Substantia nigra (tissue), 51 donors: ENCODE measurements at places on chromosomes 11 and 22.
A peak's percentile ranks its signal among the peaks of the same experiment; 100 is the strongest.

GRCh38 chr11:76610871-76611475, 59.6 kb downstream of the LRRC32 start:
- DNase-seq, result no peak

- DNase-seq, result no peak
Measured at GRCh38 chr11:21464601-21465193, 728.2 kb upstream of the ANO5 start.

DNA sequence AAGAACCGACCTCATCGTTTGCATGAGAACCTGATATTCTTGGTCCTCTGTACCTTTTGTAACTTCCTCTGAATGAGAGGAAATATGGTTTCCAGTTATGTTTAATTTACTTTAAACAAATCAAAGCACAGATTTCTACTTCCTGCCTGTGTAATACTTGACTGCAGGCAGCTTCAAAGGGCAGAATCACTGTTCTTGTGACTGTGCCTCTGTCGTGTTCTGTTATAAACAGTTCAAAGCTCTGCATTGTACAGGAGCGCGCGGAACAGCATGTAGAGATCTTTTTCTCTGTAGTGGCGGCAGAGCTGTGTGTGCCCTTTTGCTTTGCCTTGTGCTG, 73.2 kb upstream of the CLDN5 start:
- DNase-seq, result no peak

DNA sequence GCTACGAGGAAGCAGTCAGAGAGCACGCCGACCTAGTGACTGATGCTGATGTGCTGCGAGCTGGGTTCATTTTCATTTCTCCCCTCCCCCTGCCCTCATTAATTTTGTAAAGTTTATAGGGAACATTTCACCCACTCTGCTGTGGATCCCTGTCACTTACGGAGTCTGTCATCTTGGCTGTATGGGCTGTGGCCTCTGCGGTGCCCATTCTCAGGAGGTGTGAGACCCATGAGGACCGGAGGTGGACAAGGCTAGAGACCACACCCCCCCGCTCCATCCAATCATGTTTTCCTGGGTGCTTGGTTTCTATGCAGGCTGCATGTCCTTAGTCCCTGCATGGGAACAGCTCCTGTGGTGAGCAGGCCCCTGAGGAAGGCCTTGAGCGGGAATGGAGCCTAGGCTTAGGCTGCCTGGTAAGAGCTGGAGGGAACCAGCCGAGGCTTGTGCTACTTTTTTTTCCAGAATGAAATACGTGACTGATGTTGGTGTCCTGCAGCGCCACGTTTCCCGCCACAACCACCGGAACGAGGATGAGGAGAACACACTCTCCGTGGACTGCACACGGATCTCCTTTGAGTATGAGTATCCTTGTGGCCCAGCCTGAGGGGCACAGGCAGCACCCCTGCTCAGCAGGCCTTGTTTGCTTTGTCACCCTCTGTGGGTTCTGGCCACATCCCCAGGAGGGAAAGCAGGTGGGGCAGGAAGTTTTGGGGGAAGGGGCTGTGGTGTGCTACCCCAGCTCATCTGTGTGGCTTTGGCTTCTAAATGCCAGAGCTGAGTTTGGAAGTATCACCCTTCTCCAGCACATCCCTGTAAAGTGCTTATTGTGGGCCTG, 19.1 kb downstream of the CLDN5 start:
- no peak for DNase-seq

DNA sequence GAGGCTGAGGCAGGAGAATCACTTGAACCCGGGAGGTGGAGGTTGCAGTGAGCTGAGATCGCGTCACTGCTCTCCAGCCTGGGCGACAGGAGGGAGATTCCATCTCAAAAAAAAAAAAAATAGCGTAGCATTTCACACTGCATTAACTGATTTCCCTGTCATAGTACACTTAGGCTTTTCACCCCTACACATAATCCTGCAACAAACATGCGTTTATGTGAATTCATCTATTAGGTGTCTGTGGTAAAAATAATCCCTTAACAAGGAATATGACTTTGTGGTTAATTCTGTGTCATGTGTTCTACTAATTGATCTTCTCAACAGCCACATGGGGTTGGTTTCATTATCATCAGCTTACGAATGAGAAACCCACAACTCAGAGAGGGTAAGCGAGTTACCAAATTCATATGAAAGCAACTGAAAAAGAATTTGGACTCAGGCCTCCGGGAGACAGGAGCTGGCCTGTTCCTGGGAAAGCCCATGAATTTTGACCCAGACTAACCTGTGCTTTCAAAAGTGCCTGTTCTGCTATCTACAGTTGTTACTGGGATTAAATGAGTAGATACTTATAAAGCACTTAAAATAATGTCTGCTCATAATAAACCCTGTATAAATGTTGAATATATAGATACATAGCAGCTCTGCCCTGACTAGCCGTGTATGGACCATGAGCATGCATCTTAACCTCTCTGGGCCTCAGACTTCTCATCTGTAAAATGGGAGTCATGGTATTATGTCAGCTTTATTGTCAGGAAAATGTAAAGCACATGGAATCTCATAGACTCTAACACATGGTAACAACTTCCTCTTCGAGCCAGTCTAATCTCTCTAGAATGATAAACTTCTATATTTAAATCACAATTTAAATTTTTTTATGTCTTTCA, 36.6 kb downstream of the KCNJ1 start:
- DNase-seq, result no peak

DNA sequence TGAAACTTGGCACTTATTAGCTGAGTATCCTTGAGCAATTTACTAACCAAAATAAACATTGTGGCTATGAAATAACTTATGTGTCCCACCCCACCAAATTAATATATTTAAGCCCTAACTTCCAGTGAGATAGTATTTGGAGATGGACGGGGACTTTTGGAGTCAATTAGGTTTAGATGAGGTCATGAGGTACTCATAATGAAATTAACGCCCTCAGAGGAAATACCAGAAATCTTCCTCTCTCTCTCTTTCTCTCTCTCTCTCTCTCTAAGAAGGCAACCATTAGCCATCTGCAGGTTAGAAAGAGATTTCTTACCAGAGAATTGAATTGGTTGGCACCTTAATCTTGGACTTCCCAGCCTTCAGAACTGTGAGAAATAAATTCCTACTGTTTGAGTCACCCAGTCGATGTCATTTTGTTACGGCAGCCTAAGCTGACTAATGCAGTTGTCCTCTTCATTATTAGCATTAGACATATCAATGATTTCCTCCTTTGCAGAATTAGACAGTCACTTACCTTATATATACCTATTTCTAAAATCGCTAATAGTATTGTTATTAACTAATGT, 1284.0 kb downstream of the FAM181B start:
- DNase-seq, result no peak

- no peak for DNase-seq
Measured at GRCh38 chr11:20555783-20556182, 43.6 kb upstream of the SLC6A5 start.

DNA sequence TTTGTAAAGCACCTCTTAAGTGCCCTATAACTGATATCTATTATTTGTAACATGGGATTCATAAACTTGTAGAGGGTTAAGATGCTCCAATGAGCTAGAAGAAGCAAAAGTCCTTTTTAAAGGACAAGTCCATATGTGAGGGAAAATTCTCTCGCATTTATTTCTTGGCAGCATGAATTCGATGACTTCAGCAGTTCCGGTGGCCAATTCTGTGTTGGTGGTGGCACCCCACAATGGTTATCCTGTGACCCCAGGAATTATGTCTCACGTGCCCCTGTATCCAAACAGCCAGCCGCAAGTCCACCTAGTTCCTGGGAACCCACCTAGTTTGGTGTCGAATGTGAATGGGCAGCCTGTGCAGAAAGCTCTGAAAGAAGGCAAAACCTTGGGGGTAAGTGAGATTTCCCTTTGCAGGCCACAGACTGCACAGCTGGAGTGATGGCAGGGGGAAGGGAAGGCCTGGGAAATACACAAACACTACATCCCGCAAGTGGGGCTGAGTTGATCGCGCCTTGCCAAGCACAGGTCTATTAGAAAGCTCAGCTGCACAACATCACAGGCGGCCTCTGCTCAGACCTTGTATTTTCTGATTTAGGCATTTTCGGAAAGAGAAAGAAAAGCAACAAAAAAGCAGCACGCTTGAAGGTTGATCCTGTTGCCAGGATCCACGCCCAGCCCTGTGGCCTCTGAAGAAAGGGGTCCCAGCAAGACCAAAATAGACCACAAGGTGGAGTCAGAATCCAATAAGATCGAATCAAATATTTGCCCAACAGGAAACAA, 1.5 kb downstream of the MS4A8 start:
- no peak for DNase-seq

- DNase-seq, result no peak
Measured at GRCh38 chr11:69387409-69387885, 93.5 kb downstream of the MYEOV start.

- no peak for DNase-seq
Measured at GRCh38 chr22:44207173-44207980, 26.7 kb downstream of the PARVG start.

DNA sequence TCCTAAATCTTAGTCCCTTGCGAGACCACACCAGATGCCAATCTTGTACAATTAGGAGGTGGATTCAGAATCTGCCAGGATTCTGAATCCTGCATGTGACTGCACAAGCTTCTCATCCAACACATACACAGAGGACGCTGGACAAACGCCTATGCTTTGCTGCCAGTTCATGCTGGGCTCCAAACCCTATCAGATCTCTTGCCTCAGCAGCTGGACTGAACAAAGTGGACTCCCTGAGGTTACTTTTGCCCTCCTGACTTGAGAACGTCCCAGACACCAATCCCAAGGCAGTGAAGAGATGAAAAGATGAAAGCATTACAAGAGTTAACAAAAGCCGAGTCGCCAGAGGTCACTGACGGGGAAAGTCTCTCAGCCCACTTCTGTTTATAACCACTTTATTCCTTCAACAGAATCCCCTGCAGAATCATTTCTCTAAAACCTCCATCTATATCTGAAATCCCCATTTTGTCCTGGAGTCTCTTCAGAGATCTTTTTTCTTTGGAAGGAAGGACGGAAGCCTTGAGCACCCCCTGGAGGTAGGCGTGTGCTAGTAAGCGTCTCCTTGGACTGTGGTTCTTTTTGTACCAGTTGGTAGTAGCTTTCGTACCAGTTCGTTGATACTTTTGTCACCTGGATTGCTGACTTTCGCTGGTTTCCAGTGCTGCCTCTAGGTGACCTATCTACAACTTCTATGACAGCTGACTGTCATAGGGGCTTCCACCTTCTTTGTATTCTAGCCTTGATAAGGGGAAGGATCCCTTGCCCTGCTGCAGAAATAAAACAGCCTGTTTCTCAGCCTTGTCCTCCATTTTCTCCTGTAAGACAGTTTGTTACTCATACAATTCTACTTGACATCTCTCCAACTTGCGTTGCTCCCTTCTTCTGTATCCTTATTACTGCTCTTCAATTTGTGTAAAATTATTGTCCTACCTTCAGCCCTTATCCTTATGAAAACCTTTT, 26.1 kb upstream of the EED start:
- DNase-seq, result peak; percentile 60

DNA sequence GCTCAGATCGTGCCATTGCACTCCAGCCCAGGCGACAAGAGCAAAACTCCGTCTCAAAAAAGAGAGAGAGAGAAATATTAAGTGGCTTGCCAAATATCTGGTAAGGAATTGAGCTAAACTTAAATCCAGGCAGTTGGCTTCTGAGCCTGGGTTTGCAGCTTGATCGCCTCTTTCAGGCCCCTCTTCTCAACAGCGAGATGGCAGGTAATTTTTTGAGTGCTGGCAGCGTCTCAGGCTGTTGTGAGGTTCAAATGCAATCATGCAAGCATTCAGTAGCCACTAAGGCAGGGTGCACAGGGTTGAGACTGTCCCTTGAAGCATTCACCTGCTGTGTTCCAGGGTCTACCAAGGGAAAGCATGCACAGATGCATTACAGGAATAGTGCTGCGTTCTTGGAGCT, 670 bp upstream of the CTSF start:
- no peak for DNase-seq

DNA sequence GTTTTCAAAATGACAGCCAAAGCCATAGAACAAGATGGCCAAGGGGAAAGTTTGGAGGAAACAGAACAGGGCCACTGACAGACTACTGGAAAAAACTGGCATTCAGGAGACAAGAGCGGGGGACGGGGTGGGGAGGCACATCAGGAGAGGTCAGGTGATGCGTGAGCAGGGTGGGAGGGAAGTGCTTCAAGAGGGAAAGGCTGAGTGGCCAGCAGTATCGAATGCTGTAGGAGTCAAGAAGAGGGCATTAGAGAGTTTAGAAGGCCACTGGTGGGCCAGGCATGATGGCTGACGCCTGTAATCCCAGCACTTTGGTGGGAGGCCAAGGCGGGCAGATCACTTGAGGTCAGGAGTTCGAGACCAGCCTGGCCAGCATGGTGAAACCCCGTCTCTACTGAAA, 8.2 kb downstream of the GTPBP1 start:
- DNase-seq, result no peak

GRCh38 chr22:40951795-40952605, 822 bp downstream of the RBX1 start:
- no peak for DNase-seq

- no peak for DNase-seq
Measured at GRCh38 chr22:25763239-25763777, 21.3 kb downstream of the MYO18B start.

DNA sequence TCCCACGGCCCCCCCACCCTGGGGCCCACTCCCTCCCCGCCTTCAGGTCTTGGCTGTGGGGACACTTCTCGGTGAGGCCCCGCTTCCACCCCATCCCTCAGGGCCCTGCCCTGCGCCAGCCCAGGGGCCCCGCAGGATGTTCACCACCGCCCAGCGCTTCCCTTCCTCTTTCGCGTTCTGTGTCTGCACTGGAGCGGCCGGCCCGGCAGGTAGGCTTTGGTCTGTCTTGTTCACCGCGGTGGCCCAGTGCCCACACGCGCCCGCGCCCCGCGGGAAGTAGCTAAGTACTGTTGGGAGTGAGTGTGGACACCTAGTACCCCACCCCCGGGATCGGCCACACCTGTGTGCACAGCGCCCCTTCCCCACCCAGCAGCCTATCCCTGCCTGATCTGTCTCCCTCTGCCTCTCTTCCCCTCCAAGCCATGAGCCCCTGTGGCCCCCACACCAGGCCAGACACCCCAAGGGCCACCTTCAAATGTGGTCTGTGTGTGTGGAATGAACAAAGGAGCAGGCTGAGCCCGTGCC, 85.4 kb downstream of the WNT7B start:
- DNase-seq, result no peak

GRCh38 chr11:83051760-83052671, 19.7 kb downstream of the RAB30 start:
- DNase-seq, result no peak
